Upper lobe of right lung (tissue), 1 donor: ENCODE measurements at places on chromosomes 3 and 15. TPM values are rescaled to one million over a fixed set of nuclear protein-coding genes. Genes with fewer than 3 reads are reported as not detected.

DNA sequence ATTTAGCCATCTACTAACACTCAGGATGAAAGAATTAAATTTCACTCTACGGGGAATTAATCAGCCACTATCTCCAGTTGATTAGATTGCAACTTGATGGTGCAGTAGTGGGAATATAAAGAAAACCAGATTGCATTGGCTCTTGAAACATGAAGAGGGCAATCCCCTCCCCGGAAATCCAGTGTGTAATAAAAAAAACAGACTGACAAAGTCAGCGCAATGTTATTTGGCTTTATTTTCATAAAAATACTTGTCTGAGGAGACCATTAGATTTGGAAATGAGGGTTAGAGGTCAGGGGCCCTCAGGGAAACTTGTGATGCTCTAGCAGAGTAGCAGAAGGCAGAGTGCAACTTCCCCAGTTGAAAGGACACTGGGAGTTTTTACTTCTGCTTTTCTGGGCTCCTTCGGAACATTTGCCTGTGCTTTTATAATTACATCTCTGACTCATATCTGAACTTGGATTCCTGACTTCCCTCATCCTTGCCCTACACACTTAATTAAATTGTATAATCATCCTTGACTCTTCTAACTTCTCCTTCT lies 326.8 kb downstream of the TUSC7 start:
- no peak overlapping the region for H3K4me3 ChIP-seq
- peak overlapping the region; percentile 75 for H3K27ac ChIP-seq
- H3K36me3 ChIP-seq = no peaks in the 10 kb centered on the region
- DNase-seq = no peak

Gene SNTN
- total RNA-seq = not detected

Gene ACVR2B
- 6.6 TPM for total RNA-seq

DNA sequence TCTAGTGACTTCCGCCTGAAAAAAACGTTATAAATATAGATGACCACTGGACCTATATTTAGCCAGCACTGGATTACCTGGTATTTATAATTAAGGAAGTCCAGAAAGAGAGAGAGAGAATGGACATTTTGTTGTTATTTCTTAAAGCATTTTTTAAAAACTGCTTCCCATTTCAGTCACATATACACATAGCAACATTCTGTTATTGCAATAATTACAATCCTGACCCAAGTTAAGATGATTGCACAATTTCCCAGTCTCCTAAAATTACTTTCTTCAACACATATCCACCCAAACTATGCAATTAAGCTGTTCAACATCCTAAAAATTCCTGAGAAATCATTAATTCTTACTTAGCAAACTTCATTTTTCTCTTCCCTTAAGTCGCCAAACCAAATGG lies 37.7 kb downstream of the PCSK6 start:
- no peak for DNase-seq
- no peaks in the 10 kb centered on the region for H3K36me3 ChIP-seq
- no peak overlapping the region for H3K4me3 ChIP-seq
- H3K27me3 ChIP-seq = no peaks in the 10 kb centered on the region

GRCh38 chr3:15768421-15769255 lies 29.1 kb downstream of the ANKRD28 start:
- H3K27me3 ChIP-seq = no peaks in the 10 kb centered on the region
- DNase-seq = peak; percentile 64
- peaks cover 18% of the 10 kb centered on the region for H3K4me1 ChIP-seq
- H3K36me3 ChIP-seq = peaks cover 20% of the 10 kb centered on the region

DNA sequence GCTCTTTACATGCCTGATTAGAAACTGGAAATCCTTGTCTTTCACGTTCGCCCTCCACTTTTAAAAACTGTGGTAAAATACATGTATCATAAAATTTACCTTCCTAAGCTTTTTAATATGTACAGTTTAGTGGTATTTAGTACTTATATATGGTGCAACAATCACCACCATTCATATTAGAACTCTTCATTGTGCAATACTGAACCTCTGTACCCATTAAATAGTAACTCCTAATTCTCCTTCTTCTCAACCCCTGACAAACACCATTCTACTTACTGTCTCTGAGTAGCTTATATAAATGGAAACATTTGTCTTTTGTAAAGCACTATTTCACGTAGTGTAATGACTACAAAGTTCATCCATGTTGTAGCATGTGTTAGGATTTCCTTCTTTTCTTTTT lies 28.2 kb downstream of the GRM2 start:
- H3K36me3 ChIP-seq = no peaks in the 10 kb centered on the region
- no peak overlapping the region for H3K4me3 ChIP-seq
- H3K4me1 ChIP-seq = no peaks in the 10 kb centered on the region
- peaks cover 7% of the 10 kb centered on the region for H3K27me3 ChIP-seq
- H3K27ac ChIP-seq = no peak overlapping the region

Gene OR5H15
- not detected for total RNA-seq

DNA sequence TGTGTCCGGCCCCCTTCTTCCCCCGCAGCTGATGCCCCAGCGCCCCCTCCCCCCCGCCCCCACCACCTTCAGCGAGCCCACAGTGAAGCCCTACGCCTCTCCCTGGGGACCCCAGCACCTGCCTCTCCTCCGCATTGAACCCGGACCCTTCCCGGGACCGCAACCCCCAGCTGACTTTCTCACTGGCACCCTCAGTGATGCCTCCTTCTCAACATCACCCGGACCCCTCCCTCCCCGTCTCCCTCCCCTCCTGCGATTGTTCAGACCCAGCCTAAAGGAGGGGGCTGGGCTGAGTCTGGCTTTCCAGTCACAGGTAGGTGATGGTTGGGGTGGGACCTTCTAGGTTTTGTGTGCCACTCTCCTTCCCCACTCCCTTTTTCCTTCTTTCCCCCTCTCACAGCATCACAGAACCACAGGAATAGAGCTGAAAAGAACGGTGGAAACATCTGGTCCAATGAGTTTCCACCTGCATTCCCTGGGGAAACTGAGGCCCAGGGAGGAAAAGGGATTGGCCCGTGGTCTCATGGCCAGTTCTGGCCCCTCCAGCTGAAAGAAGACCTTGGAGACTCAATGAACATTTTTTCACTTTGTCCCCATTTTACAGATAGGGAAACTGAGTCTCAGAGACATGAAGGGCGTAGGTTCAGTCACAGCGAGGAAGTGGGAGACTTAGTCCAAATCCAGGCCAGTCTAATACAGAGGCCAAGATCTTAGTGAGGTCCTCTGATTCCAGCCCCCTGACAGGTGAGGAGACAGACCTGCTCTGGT lies 828 bp downstream of the CAND2 start:
- H3K27me3 ChIP-seq = no peaks in the 10 kb centered on the region
- H3K4me3 ChIP-seq = peak overlapping the region; percentile 64
- peaks cover 5% of the 10 kb centered on the region for H3K4me1 ChIP-seq
- no peak for DNase-seq

DNA sequence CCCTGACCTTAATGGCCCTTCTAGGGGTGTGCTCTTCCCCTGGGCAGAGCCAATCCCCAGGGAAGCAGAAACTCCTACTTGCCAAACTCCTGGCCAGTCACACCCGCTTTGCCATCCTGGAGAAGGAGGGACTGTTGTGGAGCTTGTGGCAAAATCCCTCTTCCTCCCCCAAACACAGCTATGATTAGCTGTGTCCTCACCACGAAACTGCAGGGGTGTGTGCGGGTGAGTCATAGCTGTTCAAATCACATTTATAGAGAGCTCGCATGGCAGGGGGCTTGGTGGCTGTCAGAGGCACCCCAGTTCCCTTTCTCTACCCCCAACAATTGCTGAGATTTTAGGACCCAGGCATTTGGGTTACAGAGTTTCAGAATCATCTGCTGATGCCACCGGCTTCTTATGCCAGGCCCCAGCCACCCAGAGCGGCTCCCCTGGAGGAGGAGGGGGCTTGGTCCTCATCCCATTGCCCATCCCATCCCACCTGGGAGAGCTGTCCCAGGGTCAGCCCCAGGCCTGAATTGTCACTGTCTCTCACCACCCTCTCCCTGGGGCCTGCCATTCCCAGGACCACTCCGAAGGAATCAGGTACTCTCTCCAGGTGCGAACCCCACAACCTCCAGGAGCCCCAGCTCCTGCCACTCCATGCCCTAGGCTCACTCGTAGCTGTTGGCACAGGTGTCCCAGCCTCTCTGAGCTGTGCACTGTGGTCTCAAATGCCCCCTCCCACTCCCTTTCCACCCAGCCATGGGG lies 28.8 kb upstream of the MAGEF1 start:
- no peak overlapping the region for H3K27ac ChIP-seq
- no peaks in the 10 kb centered on the region for H3K4me1 ChIP-seq
- H3K36me3 ChIP-seq = no peaks in the 10 kb centered on the region
- H3K27me3 ChIP-seq = no peaks in the 10 kb centered on the region
- no peak overlapping the region for H3K4me3 ChIP-seq
- no peak for DNase-seq

Gene TRIM71
- total RNA-seq = 2.2 TPM

- peak; percentile 60 for DNase-seq
- peaks cover 9% of the 10 kb centered on the region for H3K27me3 ChIP-seq
- H3K4me3 ChIP-seq = no peak overlapping the region
- peaks cover 20% of the 10 kb centered on the region for H3K4me1 ChIP-seq
- no peak overlapping the region for H3K27ac ChIP-seq
- H3K36me3 ChIP-seq = no peaks in the 10 kb centered on the region
Observed at GRCh38 chr15:31486906-31487695, 160.5 kb downstream of the KLF13 start.

- no peak overlapping the region for H3K27ac ChIP-seq
- DNase-seq = no peak
- H3K27me3 ChIP-seq = no peaks in the 10 kb centered on the region
- H3K36me3 ChIP-seq = no peaks in the 10 kb centered on the region
Observed at GRCh38 chr3:116034794-116035193, 410.5 kb downstream of the LSAMP start.

- DNase-seq = no peak
- no peak overlapping the region for H3K4me3 ChIP-seq
- no peak overlapping the region for H3K27ac ChIP-seq
- no peaks in the 10 kb centered on the region for H3K27me3 ChIP-seq
- no peaks in the 10 kb centered on the region for H3K36me3 ChIP-seq
Observed at GRCh38 chr3:54691289-54691771, 236.5 kb downstream of the LRTM1 start.

Gene SERINC4
- total RNA-seq = not detected

- DNase-seq = no peak
- no peaks in the 10 kb centered on the region for H3K36me3 ChIP-seq
- H3K27me3 ChIP-seq = no peaks in the 10 kb centered on the region
- H3K4me3 ChIP-seq = no peak overlapping the region
- H3K27ac ChIP-seq = no peak overlapping the region
Observed at GRCh38 chr3:15924914-15925313, 127.1 kb upstream of the ANKRD28 start.

DNA sequence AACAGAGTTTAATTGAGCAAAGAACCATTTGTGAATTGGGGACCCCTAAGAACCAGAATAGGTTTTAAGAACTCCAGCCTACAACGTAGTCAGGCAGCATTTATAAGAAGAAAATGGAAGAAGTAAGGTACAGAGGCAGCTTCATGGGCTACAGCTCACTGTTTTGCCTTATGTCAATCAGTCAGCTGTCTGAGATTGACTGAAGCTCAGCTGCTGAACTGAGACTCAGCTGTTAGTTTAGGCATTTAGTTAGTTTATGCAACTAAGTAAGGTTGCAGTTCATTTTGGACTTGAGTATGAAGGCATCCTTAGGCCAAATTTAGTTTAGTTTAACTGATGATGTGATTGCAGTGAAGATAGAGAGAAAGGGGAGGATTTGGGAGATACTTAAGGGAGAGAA lies 34.1 kb upstream of the RASA2 start:
- H3K27ac ChIP-seq = no peak overlapping the region
- peaks cover 6% of the 10 kb centered on the region for H3K36me3 ChIP-seq
- no peak overlapping the region for H3K4me3 ChIP-seq
- DNase-seq = no peak

Gene GOLGA6B
- total RNA-seq = not detected

DNA sequence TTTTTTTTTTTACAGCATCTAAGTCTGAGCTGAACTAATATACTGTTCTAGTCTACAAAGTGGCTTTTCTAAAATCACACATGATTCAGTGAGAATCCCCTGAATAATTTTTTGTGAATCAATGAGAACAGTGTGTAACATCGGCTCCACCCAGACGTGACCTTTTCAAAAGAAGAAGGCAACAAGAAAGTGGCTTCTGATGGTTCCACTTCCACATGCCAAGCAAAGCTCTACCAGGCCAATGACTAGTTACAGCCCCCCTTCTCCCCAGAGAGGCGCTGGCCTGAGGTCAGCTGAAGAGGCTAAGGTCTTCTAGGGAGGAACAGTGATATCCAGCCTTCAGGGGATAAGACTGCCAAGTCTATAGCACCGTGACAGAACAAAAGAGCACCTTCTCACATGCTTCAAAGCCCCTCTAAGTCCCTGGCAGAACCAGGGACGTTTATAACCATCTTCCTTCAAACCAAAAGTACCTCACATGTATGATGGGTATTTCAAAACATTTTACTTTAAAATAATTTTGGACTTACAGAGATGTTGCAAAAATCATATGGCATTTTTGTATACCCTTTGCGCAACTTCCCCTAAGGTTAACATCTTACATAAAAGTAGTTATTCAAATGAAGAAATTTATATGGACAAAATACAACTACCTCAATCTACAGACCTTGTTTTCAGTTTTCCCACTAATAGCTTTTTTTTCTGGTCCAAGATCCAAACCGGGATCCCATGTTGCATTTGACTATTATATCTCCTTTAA lies 177.9 kb downstream of the OSBPL10 start:
- no peak overlapping the region for H3K27ac ChIP-seq
- H3K4me1 ChIP-seq = no peaks in the 10 kb centered on the region
- no peaks in the 10 kb centered on the region for H3K36me3 ChIP-seq
- no peaks in the 10 kb centered on the region for H3K27me3 ChIP-seq

DNA sequence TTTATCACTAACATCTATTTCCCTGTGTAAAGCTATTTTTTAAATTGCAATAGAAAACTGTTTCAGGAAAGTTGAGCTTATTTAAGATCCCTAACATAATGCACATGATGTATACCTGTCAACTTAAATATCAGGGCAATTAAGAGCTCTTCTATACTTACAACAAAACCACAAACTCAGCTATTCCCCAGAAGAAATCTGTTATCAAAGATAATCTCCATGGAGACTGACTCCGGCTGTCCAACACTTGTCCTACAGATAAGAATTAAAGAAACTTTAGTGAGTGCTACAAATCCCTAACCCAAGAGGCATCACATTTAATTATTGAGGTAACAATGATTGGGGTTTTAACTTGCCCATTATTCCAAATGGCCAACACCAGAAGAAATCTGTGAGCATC lies 3.4 kb downstream of the SELENOK start:
- H3K4me1 ChIP-seq = peaks cover 26% of the 10 kb centered on the region
- no peak overlapping the region for H3K4me3 ChIP-seq
- H3K36me3 ChIP-seq = peaks cover 29% of the 10 kb centered on the region
- H3K27me3 ChIP-seq = no peaks in the 10 kb centered on the region
- H3K27ac ChIP-seq = no peak overlapping the region

DNA sequence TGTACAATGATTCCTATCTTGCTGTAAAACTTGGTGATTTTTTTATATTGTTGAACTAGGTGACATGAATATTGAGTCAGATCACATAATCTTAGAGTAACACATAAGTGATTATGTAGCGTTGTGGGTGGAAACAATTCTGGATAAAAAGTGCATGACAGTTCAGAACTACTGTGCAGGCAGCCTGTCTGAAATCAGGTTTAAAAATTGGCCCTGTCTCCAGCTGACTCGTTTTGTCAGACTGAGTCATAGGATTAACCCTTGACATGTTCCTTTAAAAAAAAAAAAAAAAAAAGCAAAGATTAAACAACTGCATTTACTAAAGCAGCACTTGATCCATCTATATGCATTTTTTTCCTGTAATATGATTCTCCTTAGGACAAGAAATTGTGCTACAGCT lies 160.0 kb upstream of the CGNL1 start:
- H3K36me3 ChIP-seq = no peaks in the 10 kb centered on the region
- DNase-seq = no peak
- no peak overlapping the region for H3K4me3 ChIP-seq
- H3K27ac ChIP-seq = peak overlapping the region; percentile 49
- H3K27me3 ChIP-seq = no peaks in the 10 kb centered on the region
- H3K4me1 ChIP-seq = peaks cover 41% of the 10 kb centered on the region

Gene SPINK8
- not detected for total RNA-seq
